ENCODE measurements at places on chromosomes 16 and 17.

DNA sequence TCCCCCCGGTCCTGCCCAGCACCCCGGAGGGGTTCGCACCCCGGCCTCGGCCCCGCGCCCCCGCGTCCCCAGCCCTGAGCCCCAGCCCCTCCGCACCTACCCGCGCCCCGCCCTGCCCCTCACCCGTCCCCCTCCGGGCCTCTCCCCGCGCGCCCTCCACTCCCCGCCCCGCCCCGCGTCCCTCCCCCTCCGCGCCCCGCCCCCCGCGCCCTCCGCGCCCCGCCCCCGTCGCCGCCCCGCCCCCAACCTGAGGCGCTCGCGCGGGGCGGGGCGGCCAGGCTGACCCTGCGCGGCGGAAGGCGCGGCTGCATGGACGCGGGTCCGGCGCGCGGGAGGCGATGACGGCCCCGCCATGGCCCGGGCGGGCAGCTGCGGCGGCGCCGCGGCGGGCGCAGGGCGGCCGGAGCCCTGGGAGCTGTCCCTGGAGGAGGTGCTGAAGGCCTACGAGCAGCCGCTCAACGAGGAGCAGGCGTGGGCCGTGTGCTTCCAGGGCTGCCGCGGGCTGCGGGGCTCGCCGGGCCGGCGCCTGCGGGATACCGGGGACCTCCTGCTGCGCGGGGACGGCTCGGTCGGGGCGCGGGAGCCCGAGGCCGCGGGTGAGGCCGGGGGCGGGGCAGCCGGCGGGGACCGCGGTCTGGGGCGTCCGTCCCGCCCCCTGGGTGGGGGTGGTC is at the start of gene SPIRE2:
Gene SPIRE2, plus strand, starts transcription at position 277 of the 671 bp plus-strand sequence. Its CDS starts 76 bp downstream, at position 353.
- DNase-seq, result no peak

- DNase-seq, result no peak
These were observed 22.9 kb downstream of the C1QTNF1 start for GRCh38 chr17:79046916-79047280.

- DNase-seq, result no peak
These were observed 17.7 kb downstream of the YPEL2 start for GRCh38 chr17:59349178-59349577.

DNA sequence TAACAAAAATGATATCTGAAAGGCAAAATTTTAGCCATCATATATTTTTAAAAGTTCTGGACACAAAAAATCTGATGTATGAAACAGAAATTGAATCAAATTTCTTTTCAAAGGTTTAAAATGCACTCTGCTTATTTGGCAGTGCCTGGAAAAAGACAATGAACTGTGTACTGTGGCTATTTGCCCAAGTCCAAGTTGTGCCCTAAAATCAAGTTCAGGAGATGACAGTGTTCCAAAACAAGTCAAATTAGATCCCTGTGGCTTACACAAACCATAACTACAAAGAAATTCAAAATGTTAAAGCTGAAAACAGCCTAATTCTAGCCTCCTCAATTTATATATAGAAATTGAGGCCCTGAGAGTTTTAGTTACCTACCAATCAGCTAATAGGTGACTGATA is 25.6 kb downstream of the CMC2 start:
- DNase-seq, result no peak
